ENCODE measurements at places on chromosomes 3 and 15. TPM values are rescaled to one million over a fixed set of nuclear protein-coding genes. Genes with fewer than 3 reads are reported as not detected.

DNA sequence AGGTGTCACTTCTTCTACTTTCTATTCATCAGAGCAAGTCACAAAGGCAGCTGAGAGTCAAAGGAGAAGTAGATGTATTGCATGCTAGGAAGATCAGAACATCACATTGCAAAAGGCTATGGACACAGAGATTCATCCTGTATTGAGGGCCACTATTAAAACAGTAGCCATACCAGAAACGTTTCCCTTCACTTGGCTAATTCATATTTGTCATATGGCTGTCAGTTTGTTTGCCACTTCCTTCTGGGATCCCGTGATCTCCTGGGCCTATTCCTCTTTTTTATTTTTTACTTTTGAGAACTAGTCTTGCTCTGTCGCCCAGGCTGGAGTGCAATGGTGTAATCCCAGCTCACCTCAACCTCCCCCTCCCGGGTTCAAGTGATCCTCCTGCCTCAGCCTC is 184.0 kb upstream of the SATB1 start:
- no peak for DNase-seq

DNA sequence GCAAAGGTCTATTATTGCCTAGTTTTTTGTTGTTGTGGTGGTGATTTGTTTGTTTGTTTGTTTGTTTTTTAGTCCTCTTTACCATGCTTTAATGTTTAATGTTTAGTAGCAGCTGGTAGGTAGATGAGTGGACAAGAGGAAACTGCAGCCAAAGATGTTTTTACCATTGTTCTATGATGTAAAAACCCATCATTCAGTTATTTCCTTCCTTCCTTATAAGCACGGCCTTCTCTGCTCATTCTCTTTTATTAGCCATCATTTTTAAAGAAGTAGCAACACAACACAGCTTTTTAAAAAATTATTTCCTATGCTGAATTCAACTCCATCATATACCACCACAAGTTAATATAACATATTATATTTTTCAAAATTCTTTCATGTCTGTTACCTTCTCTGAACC is 58.5 kb upstream of the BOC start:
- DNase-seq: no peak

DNA sequence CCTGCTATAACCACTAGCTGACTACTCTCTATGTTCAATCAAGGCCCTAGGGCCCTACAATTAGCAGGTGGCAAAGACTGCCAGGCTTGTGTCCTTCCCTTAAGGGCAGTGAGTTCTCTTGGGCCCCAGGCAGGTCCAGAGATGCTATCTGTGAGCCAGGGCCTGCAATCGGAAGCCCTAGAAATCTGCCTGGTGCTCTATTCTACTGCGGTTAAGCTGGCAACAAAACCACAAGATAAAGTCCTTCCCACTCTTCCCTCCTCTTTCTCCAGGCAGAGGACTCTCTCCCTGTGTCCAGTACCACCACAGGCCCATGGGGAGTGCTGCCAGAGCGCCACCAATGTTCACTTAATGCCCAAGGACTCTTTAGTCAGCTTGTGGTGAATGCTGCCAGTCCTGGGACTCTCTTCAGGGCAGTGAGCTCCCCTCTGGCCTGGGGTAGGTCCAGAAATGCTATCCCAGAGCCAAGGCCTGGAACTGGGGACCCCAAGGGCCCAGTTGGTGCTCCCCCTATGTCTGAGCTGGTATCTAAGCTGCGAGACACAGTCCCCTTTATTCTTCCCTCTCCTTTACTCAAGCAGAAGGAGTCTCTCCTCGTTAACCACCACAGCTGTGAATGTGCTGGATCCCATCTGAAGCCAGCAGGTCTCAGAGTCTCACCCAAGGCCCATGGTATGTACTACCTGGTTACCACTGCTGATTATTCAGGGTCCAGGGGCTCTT is 34.7 kb downstream of the XXYLT1 start:
- no peak for DNase-seq

- no peak for DNase-seq
Observed at GRCh38 chr3:14509796-14510100, 30.4 kb downstream of the GRIP2 start.

GRCh38 chr3:72816862-72817355 is 31.3 kb downstream of the SHQ1 start:
- no peak for DNase-seq

DNA sequence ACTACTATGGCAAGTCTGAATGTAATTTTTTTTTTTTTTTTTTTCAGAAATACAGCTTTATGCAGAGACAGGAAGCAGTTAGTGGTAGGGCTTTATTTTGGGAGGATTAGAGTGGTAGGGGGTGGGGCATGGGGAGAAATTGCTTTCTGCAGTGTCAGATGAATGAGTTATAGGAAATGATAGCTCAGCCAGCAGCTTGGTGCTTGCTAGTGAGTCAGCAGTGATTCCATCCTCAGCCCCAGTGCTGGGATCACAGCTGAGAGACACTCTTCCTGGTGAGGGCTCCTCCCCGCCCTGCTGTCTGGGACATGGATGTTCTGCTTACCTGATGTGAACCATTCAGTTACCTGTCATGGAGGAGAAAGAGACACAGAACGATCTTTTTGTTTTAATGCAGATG is 39.6 kb downstream of the SEMA6D start:
- no peak for DNase-seq

DNA sequence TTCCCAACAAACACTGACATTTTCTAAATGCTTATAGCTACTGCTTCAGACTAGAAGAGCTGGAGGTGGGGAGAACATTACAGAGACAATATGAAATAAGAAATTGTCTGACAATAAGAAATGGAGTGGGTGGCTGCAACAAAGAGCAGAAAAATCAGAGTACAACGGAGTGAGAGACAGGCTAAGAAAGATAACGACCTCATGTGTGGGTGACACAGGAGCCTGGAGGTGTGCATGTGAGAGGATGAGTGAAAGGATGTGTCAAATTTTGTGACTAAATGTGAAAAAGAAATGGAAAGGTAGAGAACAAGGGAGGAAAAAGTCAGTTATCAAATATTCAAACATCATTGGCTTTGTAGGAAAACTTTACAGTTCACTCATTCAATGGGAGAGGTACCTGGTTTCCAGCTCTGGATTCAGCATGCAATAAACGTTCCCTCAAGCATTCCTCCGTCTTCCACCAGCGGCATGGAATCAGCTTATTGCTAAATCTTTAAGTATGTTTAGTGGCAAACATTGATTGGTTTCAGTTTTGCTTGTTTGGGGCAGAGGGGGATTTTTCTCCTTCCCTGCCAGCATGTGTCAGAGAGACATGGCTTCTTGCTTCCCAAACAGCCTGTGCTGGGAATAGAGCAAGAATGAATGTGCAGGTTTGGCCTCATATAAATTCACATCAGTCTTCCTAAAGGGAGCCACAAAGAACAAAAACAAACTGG is 103.8 kb upstream of the CHRM5 start:
- DNase-seq: no peak

DNA sequence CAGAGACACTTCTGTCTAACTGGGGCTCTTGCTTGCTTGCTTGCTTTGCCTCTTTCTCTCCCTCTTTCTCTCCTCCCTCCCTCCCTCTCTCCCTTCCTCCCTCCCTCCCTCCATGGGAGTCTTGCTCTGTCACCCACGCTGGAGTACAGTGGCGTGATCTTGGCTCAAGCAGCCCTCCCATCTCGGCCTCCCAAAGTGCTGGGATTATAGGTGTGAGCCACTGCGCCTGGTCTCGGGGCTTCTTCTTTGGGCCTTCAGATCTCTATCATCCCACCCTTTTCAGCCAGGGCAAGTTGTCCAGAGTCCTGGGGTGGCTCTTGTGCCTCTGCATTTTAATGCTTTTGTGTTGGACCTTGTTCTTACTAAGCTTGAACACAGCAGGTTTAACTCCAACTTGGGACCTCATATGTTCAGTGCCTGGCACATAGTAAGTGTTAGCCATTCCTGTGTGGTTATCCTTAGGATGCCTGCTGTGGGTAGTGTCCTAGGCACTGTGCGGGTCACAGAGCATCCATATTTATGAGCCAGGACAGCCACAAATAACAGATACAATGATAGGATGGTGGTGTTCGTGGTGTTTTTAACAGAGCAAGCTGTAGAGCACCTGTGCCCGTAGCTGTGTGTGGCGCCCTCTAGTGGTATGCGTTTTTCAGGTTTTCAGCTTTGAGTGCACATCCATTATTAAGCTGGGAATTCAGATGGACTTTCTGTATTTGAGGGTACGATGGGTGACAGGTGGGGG is 75.1 kb downstream of the CCK start:
- peak; percentile 89 for DNase-seq

GRCh38 chr3:22977042-22977441 is 226.1 kb upstream of the UBE2E2 start:
- no peak for DNase-seq

DNA sequence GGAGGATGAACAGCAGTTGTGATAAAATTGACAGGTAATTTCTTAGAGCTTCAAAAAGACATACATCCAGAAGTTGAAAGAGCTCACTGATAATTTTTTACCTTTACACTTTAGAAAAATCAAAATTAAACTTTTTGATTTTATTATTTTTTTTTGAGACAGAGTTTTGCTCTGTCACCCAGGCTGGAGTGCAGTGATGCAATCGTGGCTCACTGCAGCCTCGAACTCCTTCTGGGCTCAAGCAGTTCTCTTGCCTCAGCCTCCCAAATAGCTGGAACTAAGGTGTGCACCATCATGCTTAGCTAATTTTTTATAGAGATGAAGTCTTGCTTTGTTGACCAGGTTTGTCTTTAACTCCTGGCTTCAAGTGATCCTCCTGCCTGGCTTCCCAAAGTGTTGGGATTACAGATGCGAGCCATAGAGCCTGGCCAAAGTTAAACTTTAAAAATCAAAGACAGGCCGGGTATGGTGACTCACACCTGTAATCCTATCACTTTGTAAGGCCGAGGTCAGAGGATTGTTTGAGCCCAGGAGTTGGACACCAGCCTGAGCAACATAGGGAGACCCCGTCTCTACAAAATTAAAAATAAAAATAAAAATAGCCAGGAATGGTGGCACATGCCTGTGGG is 21.7 kb downstream of the PLA2G4F start:
- DNase-seq: no peak

- DNase-seq: peak; percentile 26
Observed at GRCh38 chr3:9582332-9582731, 28.7 kb upstream of the LHFPL4 start.

DNA sequence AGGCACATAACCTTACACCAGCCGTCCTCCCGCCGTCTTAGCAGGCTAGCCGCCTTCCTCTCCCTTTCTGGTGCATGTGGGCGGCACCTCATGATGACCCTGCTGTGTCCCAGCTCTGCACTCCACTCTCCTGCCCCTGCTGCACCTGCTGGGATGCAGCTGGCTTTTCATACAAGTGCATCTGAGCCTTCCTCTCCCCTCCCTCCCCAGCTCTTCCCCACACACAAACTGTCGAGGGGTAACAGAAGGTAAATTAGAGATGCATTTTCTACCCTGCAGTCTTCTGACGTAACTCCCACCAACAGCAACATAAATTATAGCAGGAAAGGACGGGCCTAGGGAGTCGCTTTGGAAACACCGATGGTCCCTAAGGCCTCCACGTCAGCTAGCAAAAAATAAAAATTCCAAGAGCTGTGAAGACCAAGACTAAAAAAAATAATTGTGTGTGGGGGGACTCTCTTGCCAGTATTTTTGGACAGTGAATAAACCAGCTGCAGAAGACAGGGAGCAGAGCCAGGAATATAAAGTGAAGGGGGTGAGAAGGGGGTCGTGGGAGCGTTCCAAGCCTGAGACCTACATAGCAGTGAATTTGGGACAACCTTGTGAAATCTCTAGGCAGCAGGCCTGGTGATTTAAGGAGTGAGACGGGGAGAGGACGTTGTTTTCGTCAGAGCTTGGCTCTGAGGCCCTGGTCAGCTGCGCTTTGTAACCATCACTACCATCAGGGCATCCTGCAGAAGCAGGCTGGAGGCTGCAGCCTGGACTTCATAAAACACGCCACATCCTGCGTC is 216.2 kb downstream of the ADAMTS17 start:
- no peak for DNase-seq

DNA sequence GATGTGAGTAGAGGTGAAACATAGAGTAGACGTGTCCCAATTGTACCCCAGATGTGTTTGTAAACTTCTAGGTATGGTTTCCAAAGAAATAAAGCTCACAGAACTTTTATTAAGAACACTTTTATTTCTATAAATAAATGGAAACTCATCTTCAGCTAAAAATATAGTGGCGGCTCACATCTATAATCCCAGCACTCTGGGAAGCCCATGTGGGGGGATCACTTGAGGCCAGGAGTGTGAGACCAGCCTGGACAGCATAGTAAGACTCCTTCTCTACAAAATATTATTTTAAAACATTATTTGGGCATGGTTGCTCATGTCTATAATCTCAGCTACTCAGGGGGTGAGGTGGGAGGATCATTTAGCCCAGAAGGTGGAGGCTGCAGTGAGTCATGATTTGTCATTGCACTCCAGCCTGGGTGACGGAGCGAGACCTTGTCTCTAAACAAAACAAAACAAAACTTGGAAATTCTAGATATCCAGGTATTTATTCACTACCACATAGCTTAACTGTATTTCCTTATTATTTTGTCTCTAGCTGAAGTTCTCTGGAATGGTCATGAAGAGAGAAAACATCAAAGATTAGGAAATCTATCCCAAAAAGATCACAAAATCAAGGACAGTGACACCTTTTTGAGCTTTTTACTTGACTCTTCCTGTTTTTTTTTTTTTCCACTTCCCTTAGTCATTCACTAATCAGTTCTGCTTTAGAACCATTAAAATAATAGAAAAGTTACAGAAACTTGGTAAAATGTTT is 258.1 kb downstream of the TIGIT start:
- DNase-seq: no peak

DNA sequence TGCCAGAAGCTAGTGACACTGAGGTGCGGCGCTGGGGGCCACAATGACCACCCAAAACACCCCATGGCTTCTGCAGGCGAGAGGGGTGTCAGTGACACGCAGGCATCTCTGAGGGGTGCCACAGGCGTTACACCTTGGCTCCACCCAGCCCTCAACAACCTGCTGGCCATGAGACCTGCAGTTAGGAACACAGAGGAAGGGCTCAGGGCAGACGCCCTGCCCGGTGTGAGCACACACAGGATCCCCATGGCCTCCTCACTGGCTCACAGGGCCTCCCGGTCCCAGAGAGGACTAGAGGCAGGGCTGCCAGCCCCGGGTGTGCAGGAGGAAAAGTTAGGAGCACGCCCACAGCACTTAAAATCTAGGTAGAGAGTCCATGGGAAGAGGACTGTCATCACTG is 35.1 kb downstream of the CYFIP1 start:
- DNase-seq: no peak

DNA sequence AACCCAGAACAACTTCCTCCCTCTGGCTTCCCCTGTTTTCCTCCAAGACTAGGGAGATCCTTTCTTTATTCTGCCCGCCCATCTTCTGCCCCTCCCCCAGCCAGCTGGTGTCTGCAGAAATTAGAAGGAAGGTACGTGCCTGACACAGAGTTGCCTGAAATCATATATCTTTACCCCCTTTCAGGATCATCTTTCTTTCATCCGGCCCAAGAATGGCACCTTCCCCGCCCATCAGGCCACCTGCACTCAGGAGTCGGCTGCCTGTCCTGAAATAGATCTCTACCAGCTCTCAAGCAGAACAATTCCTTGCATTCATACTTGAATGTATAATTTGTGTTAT is 133.7 kb downstream of the VGLL4 start:
- no peak for DNase-seq

The ALPK3 gene
- 29.7 TPM for total RNA-seq

The TMEM89 gene
- not detected for total RNA-seq

The HAUS2 gene
- total RNA-seq: 78.6 TPM

The CHL1 gene
- total RNA-seq: 1.9 TPM

The EEF1AKMT4 gene
- 9.8 TPM for total RNA-seq

The XPC gene
- total RNA-seq: 34.9 TPM

The BTD gene
- total RNA-seq: 15.0 TPM

The UBE2E2 gene
- total RNA-seq: 169 TPM

The TPRG1 gene
- 0.35 TPM for total RNA-seq

The PTH1R gene
- 1.3 TPM for total RNA-seq

The WDR53 gene
- 6.8 TPM for total RNA-seq

The GREM1 gene
- total RNA-seq: 0.12 TPM
